Hematopoietic multipotent progenitor cell treated with erythropoietin and hydrocortisone succinate and interleukin-3 and kit ligand, for 6 days (in vitro differentiated cells): ENCODE measurements at places on chromosomes 12 and 14.
A peak's percentile ranks its signal among the peaks of the same experiment; 100 is the strongest.

- no peak for DNase-seq
These were observed 56.2 kb upstream of the NID2 start for GRCh38 chr14:52124791-52125684.

- no peak for DNase-seq
These were observed 10.7 kb downstream of the CCDC196 start for GRCh38 chr14:66496911-66497310.

DNA sequence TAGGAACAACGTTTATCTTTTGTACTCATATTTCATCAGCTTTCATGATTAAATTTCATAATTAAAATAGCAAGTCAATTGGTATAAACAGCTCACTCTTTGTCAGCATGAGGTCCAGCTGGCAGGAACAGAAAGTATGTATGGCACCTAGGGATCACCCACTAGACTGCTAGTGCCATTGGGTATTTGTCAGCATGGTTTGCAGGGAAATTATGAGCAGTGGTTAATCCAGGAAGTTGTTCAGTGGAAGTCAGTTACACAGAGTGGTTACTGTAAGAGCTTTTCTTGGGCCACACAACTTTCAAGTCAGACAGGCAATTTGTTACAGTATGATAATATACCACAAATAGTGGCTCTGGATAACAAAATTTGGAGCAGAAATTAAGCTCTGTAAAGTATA lies 340.3 kb upstream of the RGS6 start:
- peak; percentile 57 for DNase-seq

GRCh38 chr12:48816143-48816854 lies 2.0 kb upstream of the CACNB3 start:
- peak; percentile 38 for DNase-seq

GRCh38 chr12:118327391-118327790 lies 45.3 kb downstream of the TAOK3 start:
- DNase-seq: no peak

GRCh38 chr12:52614381-52615207 lies 3.8 kb downstream of the KRT73 start:
- no peak for DNase-seq

GRCh38 chr14:34030864-34031263 lies 80.0 kb upstream of the EGLN3 start:
- no peak for DNase-seq

DNA sequence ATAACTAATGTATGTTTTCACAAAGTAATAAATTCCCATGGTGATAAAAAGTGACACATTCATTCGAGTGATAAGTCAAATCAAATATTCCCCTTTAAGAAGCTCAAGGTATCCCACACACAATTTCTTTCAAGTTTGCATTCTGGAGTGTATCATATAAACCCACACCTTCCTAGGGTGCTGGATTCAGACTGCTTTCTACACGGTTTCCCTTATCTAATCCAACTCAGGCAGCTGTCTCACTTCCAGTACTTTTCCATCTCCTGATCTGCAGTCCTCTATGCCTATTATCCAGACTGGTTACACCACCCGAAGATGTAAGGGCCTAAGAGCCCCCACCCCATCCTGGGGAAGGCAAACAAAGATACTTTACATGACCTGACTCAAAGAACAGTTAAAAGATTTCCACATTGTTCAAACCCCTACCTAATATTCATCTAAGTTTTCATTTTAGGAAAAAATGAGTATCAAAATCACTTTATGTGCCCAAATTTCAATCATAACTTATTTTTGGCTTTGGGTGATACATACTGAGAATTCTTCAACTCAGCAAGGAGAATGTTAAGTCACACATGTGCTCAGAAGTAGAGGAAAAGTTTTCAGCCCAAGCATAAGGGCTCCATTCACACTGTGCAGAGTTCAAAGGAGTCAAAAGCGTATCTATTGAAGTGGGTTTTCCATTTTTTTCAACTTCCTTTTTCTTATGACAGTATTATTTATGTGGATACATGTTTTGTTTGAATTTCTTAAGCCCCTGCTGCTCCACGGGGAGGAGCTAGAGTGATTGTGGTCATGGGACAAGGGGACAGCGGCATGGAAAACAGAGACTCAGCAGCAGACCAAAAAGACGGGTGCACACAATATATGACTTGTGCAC lies 41.8 kb downstream of the CORO1C start:
- peak; percentile 90 for DNase-seq

GRCh38 chr12:28489246-28489645 lies 299.0 kb downstream of the CCDC91 start:
- DNase-seq: no peak

DNA sequence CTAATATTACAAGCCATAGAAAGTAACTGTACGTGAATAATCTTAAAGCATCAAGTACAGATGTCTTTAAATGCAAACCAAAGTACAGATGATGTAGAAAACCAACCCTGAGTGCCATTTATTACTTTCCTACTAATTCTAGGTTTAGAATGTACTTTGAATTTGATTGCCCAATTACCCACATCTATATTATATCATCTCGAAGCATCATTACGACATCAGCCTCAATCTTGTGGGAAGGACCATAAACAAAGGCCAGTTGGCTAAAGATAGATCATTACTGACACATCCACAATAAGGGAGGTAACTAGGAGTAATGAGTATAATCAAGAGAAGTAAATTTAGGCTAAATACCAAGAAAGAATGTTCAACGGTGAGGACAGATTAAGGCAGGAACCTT lies 478.9 kb downstream of the BCAT1 start:
- peak; percentile 66 for DNase-seq

DNA sequence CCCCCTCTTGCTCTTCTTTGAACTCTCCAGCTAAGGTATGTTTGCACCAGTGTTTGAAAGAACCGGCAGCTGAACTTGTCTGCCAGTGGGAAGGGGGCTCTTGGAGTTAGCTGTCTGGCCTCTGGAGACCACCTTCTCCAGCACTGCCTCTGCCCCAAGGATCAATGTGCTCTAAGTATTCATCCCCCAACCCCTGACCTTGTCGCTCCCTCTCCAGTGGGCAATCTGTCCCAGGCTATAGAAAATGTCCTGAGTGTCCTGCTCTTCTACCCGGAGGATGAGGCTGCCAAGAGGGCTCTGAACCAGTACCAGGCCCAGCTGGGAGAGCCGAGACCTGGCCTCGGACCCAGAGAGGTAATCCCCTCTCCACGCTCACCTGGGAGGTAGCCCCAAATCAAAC lies 2.8 kb downstream of the P3H3 start:
- DNase-seq: no peak

DNA sequence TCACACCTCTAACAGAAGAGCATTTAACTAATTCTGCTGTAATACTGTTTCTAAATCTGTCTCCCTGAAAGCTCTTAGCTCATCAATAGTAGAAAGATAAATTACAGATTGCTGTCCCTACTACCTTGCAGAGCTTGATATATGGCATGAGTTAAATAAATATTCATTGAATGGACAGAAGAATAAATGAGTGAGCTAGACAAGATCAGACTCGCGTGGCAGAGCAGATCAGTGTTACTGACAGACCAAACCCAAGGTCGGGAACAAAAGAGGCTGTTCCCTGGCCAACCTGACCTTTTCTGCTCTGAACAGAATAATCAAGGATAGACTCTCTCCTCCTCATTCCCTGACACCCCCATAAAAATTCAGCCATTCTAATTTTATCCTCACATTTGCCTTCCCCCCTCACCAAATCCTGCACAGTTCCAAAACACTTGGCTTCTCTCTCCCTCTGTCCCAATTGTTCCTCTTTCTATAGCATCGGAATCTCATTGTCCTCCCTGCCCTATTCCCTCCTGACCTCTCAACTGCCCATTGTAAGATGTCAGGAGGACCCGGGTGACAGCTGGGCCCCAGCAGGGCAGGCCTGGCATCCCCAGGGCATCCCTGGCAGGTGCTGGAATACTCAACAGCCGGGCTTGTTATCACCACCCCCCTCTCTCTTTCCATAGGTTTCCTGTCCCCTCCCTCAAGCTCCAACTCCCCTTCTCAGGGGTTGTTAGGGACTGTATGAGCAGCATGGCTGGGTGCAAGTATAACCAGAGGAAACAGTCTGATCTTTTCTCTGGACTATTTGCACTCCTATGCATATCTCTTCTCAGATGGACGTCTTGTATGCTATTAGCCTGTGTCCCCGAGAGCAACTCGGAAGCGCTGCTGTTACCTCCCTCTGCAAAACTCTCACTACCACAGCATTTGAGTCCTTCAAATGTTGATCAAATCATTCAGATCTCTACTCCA lies 19.9 kb downstream of the NEUROD4 start:
- no peak for DNase-seq

DNA sequence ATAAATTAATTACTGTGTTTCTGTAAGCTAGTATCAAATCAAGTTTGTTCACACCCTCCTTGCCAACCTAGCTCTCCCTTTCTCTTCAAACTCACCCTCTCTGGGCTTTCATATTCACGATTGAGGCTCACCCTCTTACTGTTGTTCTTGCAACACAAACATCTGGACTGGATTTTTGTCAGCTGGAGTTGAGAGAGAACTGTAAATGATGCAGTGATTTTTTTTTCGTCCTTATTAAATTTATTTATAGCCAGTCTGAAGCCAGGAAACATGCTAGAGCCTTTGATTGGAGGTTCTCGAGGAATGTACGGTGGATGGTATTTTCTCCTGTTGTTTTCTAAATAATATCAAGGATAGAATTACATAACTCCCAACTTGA lies 485.1 kb downstream of the ZFP36L1 start:
- DNase-seq: no peak

DNA sequence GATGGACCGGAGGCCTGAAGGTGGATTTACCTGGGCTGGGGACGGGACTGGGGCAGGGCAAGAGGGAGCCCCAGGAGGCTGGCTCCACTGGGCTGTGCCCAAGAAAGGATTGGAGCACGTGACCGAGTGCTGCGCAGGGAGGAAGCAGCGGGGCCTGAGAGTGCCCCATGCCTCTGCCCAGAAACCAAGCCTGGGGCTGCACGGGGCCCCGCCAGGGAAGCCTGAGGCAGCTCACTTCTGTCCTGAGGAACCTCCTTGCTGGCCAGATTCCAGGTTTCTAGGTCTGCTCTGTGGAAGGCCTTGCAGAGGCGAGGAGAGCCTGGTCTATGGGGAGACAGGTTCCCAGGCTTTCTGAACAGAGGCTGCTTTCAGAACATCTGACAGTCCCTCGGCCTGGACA lies 10.4 kb downstream of the NGB start:
- DNase-seq: peak; percentile 30

- DNase-seq: peak; percentile 74
These were observed 278.3 kb downstream of the NRXN3 start for GRCh38 chr14:78448164-78449094.

DNA sequence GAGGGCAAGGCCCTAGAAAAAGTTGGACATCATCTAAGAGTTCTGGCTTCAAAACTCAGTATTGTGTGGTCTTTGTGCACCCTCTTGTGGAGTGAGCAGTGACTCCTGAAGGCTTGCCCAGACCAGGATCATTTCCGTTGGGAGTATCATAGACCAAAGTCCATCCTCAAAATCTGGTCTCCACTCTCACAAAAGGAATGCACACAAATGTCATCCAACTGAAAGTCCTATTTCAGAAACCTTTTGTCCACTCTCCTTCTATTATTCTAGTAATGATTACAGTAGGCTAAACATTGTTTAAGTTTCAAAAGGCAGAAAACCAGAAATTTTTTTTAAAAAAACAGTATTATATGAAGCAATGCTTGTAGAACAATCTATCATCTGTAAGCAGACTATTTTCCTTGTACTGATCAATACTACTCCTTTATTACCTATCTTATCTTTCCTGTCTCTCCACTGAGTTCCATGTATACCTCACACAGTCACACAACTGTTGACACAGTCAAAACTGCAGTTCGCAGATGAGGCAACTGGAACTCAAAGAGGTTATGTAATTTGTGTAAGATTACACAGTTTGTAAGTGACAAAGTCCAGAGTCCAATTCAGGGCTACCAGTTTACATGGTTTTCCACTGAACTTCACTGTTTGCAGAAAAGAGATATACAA lies 41.4 kb downstream of the COX16 start:
- DNase-seq: peak; percentile 66

- DNase-seq: peak; percentile 37
These were observed 21.0 kb upstream of the ANP32D start for GRCh38 chr12:48451372-48451771.

- no peak for DNase-seq
These were observed 100.0 kb downstream of the ARF6 start for GRCh38 chr14:49992901-49993339.

DNA sequence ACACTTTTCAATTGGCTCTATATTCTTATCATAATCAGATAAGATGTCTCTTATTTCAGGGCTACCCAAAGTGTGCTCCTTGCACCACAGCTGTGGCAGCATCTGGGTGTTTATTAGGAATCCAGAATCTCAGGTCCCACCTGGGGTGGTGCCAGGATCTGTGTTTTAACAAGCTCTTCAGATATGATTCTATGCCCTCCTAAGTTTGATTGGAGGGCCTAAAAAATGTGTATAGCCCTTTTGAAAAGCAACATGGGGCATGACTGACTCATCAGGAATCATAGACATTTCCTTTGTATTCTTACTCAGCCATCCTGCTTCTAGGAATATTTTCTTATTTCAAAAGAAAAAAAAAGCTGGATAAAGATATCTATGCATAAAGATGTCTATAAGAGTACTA lies 103.1 kb downstream of the HELB start:
- no peak for DNase-seq
